Left forelimb (tissue), 1 donor: ENCODE measurements at places on chromosomes 1 and 21.

GRCh38 chr1:149917571-149918144 lies at the start of gene SV2A:
Gene SV2A (minus strand): TSS chr1:149917844. CDS start chr1:149913840, 4,004 bp downstream.
- no peak for DNase-seq

DNA sequence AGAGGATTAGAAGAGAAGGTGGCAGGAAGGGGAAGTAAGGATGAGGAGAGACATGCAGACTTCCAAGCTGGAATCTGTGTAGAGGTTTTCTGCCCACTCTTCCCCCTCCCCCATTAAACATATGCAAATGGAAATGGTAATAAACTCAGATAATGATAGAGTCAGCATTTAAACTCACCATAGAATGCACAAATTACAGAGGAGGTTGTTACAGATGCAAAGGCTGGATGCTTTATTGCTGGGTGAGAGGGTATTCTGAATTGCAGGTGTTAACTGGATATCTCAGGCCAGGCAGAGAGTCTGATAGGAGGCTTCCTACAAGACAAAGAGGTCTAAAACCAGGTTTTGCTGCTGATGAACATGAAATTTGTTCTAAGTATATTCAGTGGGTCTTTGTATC lies 372.5 kb downstream of the SEC16B start:
- no peak for DNase-seq

- no peak for DNase-seq
Observed at GRCh38 chr1:232978091-232978634, 27.8 kb downstream of the NTPCR start.

- DNase-seq = no peak
Observed at GRCh38 chr1:242432491-242433095, 91.9 kb downstream of the PLD5 start.

GRCh38 chr1:100448366-100448765 lies 89.6 kb upstream of the GPR88 start:
- no peak for DNase-seq

- DNase-seq = peak; percentile 90
Observed at GRCh38 chr1:234612352-234613127, 2.6 kb upstream of the IRF2BP2 start.

GRCh38 chr1:214939180-214939579 lies 143.4 kb upstream of the KCNK2 start:
- no peak for DNase-seq

DNA sequence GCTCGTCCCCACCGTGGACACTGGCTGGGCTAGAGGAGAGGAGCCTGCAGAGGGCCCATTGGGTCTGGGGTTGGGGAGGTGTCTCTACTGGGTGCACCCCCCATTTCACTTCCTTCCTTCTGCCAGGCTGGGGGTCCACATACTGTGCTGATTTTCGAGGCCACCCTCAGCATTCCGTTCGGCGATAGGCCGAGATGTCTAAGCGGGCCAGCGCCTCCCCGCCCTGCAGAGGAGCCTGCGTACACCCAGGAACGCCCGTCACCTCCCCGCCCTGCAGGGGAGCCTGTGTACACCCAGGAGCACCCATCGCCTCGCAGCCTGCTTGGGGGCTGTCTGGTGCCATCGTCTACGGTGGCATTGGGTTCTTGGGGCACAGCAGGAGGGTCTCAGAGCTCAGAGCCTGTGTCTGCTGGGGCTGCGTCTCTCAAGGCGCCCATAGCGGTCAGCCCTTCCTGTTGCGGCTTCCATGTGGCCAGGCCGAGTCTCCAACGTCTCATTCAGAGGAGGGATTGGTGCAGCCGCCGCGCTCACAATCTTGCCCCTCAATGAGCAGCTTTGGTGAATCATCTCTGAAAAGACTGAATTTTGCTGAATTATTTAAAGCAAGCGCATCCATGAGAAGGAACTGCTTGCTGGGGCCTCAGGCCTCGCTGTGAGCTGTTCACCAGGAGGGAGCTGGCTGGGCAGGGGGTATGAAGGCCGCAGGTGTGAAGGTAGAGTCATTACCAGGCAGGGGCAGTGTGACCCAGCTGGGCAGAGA lies 30.7 kb upstream of the AGPAT3 start:
- DNase-seq = no peak

DNA sequence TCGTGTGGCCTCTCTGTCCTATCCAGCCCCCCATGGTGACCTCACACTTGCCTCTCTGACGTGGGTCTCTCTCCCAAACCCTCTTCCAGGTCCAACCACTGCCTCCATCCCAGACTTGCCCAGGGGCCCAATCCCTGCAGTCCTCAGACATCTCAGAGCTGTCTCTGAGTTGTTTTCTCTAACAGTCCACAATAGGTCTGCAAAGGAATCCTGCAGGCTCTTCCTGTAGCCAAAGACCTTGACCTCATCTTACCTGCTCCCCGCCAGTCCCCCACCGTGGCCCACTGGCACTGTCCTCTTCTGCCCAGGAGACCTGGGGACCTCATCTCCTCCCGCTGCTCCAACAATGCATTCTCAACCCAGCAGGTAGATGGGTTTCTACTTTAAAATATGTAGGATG lies 10.0 kb downstream of the RNF187 start:
- DNase-seq = no peak

- no peak for DNase-seq
Observed at GRCh38 chr21:20999659-21000058, 1.4 kb downstream of the NCAM2 start.

DNA sequence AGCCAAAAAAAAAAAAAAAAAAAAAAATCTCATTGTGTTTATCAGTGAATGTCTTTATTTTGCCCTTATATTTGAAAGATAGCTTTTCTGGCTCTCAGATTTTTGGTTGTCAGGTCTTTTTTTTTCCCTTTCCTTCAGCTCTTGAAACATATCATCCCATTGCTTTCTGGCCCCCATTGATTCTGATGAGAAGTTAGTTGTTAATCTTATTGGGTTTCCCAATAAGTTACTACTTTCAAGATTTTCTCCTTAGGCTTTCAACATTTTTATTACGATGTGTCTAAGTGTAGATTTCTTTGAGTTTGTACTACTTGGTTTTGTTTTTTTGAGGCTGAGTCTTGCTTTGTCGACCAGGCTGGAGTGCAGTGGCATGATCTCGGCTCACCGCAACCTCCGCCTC lies 14.7 kb upstream of the SOAT1 start:
- no peak for DNase-seq

DNA sequence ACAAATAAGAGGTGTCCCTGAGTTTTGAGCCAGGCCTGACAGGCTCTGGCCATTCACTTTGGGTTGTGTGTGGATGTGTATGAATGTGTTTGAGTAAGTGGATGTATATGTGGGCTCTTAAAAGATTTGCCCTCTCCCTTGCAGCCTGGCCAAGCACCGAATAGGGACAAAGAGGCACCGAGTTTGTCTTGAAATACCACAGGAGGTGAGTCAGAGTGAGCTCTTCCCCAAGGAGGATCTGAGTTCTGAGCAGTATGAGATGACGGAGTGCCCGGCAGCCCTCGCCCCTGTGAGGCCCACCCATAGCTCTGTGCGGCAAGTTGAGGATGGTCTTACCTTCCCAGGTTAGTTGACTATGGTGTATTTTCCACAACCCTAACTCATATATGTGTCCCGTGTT lies 19.0 kb downstream of the KDM4A start:
- no peak for DNase-seq

DNA sequence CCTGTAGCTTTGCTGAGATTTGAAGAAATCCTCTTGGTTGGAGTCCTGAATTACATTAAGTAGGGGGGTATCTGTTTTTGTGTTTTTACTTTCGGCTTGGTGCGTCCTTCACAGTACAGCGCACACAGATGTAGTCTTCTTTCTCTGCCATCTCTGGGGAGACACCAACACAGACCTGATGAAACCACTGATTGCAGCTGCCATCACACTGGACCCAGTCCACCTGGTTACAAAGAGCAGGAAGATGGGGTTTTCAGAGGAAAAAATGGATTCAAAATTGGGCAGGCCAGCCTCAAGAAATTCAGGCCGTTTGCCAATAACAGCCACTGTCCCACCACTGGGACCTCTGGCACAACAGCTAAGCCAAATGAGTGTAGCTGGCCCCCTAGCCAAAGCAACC lies 18.7 kb upstream of the SYT2 start:
- DNase-seq = no peak

GRCh38 chr1:181392613-181393220 lies 90.6 kb upstream of the CACNA1E start:
- DNase-seq = no peak

- DNase-seq = no peak
Observed at GRCh38 chr1:219374636-219375035, 201.0 kb downstream of the LYPLAL1 start.

GRCh38 chr1:47663286-47663685 lies 225.4 kb downstream of the FOXD2 start:
- no peak for DNase-seq

GRCh38 chr1:173201969-173202368 lies 5.2 kb downstream of the TNFSF4 start:
- DNase-seq = no peak

DNA sequence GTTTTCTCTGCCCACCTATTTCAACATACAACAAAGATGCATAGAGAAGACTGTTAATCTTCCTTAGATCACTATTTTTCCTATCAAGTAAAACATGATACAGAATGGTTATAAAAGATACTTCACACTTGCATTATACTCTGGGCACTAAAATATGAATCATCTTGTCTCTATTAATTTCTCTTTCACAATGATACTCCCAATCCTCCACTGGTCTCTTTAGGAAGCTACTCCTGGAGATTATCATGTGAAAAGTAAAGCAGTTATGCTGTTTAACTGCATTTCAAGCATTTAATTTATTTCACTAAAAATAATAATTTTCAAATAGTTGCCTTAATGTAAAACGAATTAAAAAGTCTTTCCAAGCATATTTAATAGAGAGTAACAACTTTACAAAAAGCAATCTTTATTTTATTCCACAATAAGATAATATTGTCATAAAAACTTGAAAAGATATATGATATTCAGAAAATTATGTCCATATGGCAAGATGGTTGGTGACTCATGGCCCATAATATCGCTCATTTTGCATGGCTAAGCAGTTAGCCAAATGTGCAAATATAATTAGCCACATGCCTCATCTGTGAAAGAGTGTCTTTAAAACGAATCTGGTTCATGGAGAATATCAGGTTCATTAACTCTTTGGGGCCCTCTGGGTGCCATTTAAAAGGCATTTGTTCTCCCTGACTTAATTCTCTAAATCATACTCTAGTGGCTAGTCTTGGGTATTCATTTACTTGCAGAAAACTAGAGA lies 1569.0 kb upstream of the B3GALT2 start:
- DNase-seq = no peak

DNA sequence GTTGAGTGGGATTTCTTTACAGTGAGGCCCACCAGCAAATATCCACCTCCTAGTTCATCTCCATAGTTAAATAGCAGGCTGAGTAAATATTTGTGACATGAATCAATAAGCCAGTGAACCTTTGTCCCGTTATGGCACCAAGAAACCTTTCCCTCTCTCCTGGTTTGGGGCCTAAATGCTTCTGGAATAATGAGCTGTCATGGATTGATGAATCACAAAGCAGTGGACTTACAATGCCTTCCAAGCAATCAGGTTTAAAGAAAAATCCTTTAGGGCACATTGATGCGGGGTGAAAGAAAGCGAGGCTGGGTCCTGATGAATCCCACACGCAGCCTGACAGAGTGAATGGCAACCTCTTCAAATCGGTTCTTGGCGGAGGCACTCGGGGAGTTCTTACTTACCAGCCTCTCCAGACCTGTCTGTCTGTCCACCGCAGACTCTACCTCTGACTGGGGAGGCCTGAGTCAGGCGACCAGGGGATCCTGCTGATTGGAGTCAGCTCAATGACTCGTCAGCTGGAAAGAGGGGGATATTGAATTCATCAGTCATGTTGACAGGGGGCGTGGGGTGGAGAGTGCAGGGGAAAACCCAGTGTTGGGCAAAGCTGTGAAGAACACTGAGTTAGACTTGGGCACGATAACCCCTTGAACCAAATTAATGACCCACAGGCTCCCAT lies 247.3 kb downstream of the PLPP3 start:
- no peak for DNase-seq

DNA sequence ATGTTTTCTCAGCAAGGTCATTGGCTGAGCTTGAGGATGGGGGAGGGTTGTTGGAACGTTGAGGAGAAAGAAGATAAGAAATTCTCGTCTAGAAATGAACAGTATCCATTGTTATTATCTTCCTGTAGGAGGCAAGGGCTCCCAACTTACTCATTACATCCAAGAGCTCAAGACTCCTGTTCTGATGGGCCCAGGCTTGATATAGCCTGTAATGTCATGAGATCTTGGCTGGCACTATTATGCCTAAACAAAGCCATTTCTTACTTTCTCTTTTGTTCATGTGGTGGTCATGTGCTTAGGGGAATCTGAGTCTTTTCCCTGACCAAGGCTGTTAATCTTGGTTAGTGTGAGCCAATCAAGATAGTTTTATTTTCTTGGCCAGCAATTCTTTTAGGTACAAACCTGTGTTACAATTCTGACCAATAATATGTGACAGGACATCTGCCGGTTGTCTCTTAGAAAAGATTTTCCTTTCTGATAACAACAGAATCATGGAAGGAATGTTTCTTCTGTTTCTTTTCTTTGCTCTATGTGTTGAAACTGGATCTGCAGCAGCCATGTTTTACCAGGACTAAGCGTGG lies 15.2 kb upstream of the IGSF3 start:
- no peak for DNase-seq

- no peak for DNase-seq
Observed at GRCh38 chr1:100481303-100481702, 56.6 kb upstream of the GPR88 start.

DNA sequence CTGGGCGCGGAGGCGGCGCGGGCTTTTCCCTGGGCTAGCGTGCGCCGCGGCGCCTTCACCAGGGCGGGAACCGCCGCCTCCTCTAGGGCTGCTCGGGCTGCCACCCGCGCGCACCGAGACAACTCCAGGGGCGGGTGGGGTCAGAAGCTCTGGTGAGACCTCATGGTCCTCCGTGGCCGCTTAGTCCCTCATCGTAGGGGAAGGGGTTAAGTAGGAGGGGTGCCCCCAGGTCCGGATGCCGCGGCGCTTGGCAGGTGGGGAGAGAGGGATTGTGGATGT lies 559 bp downstream of the SERTAD4 start:
- no peak for DNase-seq

DNA sequence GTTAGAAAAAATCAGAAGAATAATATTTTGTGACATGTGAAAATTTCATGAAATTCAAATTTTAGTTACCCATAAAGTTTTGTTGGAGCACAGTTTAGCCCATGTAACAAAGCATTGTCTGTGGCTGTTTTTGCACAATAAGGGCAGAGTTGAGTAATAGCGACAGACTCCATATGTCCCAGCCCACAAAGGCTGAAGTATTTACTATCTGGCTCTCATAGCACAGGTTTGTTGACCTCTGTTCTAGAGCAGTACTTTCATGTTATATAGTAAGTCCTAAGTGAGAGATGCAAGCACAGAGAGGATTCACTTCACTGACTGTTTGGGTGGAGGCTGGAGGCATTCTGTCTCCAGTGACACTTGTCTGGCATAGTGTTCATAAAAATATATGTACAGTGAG lies 6.8 kb downstream of the LAMC1 start:
- no peak for DNase-seq

GRCh38 chr1:218547957-218548730 lies 203.0 kb downstream of the TGFB2 start:
- no peak for DNase-seq
